ENCODE measurements at places on chromosomes 11 and 22.
A peak's percentile ranks its signal among the peaks of the same experiment; 100 is the strongest.

DNA sequence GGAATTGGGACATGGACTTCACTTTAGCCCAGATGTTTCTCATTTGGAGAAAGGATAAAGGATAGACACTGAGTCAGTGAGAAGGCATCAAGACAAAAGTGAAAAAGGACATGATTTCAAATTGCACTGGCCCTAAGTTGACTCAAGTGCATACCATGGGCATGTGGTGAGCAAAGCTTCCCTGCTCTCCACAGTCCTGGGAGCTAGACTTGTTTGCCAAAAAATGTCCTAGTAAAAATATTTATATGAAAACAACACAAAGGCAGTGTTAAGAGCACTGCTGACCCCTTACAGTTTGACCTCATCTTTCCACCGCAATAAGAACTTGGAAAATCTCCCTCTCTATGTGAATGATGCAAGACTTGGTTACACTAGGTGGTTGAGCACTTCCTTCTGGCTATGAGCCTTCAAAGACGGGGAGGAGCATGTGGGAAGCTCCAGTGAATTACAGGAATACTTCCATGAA is 46.5 kb upstream of the FIBIN start:
- no peak for DNase-seq

GRCh38 chr22:43889860-43890253 is 2.0 kb downstream of the PNPLA5 start:
- no peak for DNase-seq

DNA sequence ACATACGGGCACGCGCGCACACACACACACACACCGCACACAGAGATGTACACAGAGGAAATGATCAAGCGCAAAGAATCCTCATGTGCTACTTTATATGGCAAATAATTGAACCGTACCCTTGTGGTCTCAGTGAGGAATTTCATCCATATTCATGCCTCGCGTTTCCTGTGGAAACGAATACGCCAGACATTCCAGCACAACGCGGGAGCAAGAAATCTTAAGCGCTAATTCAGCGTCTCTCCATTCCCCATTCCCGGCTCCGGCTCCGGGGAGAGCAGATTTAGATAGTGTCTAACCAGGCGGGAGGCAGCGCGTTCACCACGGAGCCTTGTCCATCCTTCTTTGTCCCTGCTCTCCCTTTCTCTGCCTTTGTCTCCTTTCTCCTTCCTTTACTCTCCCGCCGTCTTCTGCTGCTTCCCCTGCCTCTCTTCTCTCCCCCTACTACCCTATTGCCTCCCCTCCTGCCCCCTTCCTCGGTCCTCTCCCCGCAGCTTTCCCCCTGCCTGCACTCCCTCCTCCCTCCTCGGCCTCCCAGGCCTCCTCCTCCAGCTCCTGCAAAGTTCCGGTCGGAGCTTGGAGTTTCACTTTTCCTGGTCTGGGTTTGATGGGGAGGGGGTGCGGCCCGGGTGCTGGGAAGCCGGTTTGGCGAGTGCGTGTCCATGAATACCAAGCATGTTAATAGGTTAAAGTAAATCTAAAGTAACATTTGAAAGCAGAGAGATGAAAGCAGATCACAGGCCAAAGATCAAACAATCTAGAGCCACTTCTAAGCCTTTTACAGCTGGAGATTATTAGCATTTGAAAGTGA is 579.3 kb downstream of the BUD13 start:
- no peak for DNase-seq

DNA sequence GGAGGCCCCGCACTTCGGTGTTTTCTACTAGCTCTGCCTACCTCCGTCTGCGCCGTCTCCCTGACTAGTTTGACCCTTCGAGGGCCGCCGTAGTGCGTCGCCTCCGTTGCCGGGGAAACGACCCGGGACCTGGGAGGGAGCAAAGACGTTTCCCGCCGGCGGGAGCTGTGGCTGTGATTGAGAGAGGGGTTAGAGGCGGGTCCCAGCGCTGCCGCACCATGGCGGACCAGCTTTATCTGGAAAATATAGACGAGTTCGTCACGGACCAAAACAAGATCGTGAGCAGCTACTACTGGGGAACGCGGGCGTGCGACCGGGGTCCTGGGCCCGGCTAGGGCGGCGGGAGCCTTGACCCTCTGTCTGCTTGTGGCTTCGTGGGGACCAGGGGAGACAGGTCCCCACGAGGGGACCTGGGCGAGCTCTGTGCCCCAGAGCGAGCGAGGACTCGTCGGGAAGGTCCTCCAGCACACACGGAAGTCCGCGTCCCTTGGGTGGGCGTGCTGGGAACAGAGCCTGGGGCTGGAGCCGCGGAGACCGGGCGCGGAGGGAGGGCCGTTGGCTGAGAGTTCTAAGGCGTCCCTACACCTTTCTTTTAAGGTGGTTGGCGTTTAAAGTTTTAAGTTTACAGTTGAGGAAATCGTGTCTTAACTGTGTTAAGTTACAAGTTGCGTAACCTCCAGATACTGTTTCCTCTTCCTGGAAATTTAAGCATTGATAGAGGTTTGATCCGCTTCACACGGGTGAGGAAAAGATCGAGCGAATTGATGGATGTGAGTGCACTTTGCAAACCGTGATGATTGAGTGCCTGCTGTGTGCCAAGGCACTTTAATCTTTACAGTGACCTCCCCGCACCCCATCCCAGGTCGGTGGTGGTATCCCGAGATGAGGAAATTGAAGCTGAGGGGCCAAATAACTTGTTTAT is at the start of gene POLD3:
POLD3 (plus strand) TSS at position 142 of the 922 bp plus-strand sequence; CDS start at position 219, 77 bp downstream.
- peak; percentile 82 for DNase-seq

GRCh38 chr22:35089139-35089538 is 23.2 kb downstream of the ISX start:
- no peak for DNase-seq

DNA sequence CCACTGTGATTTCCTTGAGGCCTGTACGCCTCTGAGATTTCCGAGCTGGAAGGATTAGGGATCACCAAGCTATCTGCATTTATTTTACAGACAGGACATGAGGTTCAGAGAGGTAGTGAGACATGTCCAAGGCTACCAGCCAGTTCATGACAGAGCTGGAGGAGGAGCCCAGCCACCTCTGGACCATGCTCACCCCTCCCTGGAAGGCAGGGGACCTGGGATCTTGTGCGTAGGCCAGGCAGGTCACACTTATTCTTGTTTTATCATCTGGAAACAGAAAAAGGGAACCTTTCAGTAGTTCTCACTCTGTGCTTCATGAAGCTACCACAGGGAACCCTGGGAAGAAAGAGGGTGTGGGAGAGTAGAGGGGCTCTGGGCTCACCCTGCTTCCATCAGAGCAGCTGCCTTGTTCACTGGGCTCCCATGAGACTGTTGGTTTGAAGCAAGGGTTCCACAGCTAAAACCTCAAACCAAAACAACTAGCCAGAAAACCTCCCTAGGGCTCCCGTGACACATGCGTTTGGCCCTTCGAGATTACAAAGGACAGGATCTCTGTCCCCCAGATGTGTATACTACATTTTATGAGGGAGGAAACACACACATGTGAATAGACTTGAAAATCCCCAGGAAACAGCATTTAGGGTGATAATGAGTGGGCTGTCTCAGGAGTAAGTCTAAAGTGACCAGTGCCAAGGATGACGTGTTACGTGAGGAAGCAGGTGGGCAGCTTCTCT is 106.4 kb downstream of the DSCAML1 start:
- DNase-seq: no peak

DNA sequence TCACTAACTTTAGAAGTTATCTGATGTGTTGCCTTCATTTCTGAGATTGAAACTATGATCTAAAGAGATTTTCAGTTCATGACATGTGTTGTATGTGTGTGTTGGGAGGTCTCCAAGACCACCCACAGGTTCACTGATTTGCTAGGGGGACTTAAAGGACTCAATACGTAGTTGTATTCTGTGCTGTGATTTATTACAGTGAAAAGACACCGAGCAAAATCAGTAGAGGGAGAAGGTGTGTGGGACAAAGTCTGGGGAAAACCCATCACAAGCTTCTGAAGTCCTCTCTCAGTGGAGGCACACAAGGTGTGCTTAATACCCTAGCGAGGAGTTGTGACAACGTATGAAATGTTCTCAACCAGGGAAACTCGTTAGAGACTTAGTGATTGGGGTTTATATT is 35.6 kb downstream of the RNF169 start:
- DNase-seq: no peak

- no peak for DNase-seq
Observed at GRCh38 chr11:34160049-34160721, 54.8 kb downstream of the NAT10 start.

DNA sequence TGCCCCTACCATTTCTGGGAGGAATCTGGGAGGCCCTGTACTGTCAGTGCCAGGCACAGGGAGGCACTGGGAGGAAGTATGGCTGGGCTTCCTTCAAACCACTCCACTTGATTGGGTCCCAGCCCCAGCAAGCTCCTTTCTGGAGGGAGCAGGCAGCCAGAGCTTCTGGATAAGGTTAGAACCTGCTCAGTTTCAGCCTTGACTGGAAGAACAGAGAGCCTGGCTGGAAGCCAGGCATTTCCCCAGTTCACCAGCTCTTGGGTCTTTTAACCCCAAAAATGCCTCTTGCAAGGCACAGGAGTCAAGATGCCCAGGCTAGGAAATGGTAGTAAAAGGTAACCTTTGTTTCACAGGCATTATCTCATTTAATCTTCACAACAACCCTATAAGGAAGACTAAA is 9.0 kb upstream of the KCTD14 start:
- no peak for DNase-seq

DNA sequence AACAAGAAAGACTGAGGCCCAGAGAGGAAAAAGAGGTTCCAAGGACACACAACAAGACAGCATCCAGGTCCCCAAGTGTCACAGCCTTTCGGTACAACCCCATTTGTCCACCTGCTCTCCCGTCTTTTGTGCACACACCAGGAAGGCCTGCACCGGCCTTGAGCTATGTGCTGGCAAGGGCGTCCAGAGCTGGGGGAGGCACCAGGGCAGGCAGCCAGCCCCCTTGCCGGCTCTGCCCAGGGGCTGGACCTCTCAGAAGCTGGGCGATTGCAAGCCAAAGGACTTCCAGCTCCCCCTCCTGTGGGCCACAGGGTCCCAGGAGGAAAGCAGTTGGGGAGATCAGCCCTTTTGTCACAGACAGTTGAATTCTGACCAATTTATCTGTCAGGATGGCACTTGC is 210.5 kb downstream of the MN1 start:
- DNase-seq: no peak

DNA sequence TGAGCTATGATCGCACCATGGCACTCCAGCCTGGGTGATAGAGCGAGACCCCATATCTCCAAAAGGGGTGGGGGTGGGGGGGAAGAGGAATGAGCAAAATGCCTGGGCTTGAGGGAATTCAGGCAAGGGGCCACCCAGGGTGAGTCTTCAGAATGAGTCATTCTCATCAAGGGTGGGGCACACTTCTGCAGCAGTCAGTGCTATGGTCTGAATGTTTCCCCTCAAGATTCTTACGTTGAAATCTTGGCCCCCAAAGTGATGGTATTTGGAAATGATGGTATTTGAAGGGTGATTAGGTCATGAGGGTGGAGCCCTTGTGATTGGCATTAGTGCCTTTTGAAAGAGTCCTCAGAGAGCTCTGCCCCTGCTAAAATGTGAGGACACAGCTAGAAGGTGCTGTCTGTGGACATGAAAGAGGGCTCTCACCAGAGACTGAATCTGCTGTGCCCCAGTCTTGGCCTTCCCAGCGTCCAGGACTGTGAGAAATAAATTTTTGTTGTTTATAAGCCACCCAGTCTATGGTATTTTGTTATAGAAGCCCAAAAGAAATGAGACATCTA is 86.4 kb upstream of the THY1 start:
- no peak for DNase-seq

DNA sequence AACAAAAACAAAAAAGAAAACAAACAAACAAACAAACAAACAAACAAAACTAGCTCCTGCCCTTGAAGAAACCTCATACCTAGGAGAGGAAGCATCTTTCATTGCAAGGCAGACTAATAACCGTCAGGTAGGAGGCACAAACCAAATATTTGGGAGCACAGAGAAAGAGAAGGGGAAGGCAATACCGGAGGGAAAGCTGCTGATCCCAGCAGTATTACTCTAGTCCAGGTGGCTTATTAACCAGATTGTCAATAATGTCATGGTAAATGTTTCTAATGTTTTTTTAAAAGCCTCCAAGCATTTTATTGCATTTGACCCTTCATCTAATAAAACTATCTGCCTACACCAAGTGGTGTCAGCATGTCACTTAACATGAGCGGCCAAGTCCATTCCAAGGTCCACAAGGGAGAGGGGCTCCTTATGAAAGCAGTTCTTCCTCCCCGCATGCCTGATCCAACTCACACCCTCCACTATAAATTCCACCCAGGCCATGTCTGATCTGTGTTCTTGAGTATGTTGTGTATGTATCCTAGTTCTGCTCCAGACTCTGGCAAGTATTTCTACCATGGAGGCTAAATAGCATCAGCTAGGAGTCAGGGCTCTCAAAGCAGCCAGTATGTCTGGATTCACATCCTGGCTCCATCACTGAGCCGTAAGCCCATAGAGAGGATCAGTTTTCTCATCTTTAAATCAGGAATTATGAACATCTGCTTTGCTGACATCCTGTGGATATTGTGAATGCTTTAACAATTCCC is 208.1 kb upstream of the TENM4 start:
- no peak for DNase-seq

GRCh38 chr11:18294862-18295261 is 27.1 kb downstream of the HPS5 start:
- DNase-seq: no peak

GRCh38 chr11:7383406-7383805 is 101.9 kb upstream of the OLFML1 start:
- DNase-seq: no peak

GRCh38 chr11:87454241-87454640 is 416.5 kb downstream of the TMEM135 start:
- DNase-seq: no peak

- DNase-seq: no peak
Observed at GRCh38 chr11:8503910-8504364, 90.1 kb downstream of the STK33 start.

- no peak for DNase-seq
Observed at GRCh38 chr11:47280860-47281259, 10.9 kb downstream of the MADD start.

DNA sequence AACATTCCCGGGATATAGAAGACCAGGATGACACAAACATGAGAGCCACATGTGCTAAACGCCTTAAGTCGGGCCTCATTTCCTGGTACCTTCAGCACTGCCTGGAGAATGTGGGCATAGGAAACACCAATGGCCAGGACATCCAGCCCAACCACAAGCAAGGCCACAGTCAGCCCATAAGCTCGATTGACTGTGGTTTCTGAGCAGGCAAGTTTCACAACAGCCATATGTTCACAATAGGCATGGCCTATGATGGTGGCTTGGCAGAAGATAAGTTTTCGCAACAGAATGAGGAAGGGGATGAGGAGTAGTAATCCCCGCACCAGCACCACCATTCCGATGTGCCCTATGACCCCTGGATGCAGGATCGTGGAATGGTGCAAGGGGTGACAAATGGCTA is 26.9 kb upstream of the OR56A1 start:
- no peak for DNase-seq

- DNase-seq: no peak
Observed at GRCh38 chr22:30742291-30743256, 47.9 kb downstream of the OSBP2 start.

- no peak for DNase-seq
Observed at GRCh38 chr11:1177020-1177770, 19.4 kb downstream of the MUC5AC start.

GRCh38 chr11:42524534-42525227 is 787.1 kb upstream of the API5 start:
- peak; percentile 85 for DNase-seq
